Osteocyte (in vitro differentiated cells): ENCODE measurements at places on chromosomes 7 and 10. TPM values are rescaled to one million over a fixed set of nuclear protein-coding genes. Genes with fewer than 3 reads are reported as not detected.
A peak's percentile ranks its signal among the peaks of the same experiment; 100 is the strongest.

RPEL1 gene
- total RNA-seq, result not detected in 2 replicates

TSPAN12 gene
- 13.2 and 14.0 TPM in 2 replicates for total RNA-seq

GRK5 gene
- 43.2 and 45.9 TPM in 2 replicates for total RNA-seq

CADPS2 gene
- 0.81 and 1.0 TPM in 2 replicates for total RNA-seq

DPP6 gene
- total RNA-seq, result not detected in 2 replicates

PFKP gene
- total RNA-seq, result 150 and 158 TPM in 2 replicates

ASAH2 gene
- total RNA-seq, result 1.1 and 4.3 TPM in 2 replicates

DNA sequence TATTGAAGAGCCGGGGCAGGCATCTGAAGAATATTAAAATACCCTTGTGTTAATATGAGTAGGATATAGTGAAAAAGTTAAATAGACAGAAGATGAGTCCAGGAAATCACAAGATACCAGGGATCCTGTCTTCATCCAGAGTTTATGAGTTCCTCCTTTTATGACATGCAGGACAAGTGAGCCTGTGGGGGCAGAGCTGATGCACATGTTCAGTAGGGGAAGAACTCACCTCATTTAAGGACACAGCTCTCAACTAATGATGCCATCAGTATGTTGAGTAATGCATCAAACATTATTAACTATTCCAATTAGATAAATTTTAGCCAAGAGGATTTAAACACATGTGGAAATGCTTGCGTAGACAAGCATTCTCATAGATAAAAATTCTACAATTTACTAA lies 435.8 kb upstream of the AKR1E2 start:
- DNase-seq, result no peak

- no peak for DNase-seq
Observed at GRCh38 chr7:29797112-29797944, 9.0 kb upstream of the WIPF3 start.

GRCh38 chr7:64888901-64889685 lies 14.0 kb upstream of the ZNF273 start:
- DNase-seq, result peak; percentile 83

DNA sequence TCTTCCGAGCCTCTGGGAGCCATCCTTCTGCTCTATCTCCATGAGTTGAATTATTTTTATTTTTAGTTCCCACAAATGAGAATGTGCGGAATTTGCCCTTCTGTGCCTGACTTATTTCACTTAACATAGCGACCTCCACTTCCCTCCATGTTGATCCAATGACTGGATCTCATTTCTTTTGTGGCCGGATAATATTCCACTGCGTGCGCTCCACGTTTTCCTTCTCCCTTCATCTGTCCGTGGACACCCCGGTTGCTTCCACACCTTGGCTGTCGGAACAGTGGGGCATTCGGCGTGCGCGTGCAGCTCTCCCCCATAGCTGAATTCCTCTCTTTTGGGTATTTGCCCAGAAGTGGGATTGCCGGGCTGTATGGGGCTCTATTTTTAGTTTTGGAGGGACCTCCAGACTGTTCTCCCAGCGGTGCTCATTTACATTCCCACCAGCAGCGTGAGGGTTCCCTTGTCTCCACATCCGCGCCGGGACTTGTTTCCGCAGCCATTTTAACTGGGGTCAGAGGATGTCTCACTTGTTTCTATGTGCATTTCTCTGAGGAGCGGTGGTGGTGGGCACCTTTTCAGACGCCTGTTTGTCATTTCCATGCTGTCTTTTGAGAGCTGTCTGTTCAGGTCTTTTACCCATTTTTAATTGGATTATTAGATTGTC lies 51.0 kb upstream of the SUN1 start:
- no peak for DNase-seq

- DNase-seq, result no peak
Observed at GRCh38 chr10:125881192-125881591, at the start of gene DHX32. TSS of gene DHX32 (minus strand) at chr10:125881292. CDS start at chr10:125880824, 468 bp downstream.

GRCh38 chr10:15088428-15089261 lies at the start of gene ACBD7:
TSS of gene ACBD7 (minus strand) at chr10:15088776. CDS start at chr10:15088728, 48 bp downstream.
- DNase-seq, result peak; percentile 90

DNA sequence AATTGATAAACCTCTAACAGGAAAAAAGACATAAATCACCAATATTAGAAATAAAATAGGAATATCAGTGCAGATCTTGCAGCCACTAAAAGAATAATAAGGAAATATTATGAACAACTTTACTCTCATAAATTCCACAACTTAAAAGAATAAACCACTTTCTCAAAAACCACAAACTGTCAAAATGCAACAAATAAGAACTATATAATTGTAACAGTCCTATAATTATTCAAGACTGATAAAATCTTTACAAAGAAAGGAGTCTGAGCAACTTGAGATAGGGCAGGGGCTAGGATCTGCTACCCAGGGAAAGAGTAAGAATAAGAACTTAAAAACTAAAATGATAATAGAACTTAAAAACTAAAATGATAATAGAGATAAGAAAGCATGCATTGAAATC lies 169.5 kb upstream of the GDF10 start:
- DNase-seq, result no peak

DNA sequence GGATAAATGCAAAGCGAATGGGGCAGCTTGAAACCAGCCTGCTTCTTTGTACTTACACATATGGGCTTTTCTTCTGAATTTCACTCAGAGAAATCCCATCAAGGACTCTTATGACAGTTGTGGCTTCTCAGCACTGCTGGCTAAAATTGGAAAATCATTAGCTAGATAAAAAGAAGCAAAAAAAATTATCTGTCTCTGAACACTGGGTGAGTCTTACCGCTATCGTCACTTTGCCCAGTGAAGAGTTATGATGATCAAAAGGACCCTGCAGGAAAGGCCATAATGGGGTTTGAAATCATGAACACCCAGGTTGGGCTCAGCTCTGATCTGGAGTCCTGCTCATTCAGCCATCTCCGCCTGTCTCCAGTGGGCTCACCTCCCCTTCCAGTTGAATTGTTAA lies 34.3 kb downstream of the AOAH start:
- DNase-seq, result no peak

DNA sequence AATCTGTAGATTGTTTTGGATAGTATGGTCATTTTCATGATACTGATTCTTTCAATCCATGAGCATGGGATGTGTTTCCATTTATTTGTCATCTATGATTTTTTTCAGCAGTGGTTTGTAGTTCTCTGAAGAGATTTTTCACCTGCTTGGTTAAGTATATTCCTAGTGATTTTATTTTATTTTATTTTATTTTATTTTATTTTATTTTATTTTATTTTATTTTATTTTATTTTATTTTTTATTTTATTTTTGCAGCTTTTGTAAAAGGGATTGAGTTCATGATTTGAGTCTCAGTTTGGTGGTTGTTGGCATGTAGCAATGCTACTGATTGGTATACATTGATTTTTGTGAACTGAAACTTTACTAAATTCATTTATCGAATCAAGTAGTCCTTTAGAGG lies 404.2 kb downstream of the SDK1 start:
- DNase-seq, result no peak

GRCh38 chr10:128693493-128694131 lies 567.4 kb upstream of the MKI67 start:
- no peak for DNase-seq
